KG1 (cell line): ENCODE measurements at places on chromosomes 7 and 10.

DNA sequence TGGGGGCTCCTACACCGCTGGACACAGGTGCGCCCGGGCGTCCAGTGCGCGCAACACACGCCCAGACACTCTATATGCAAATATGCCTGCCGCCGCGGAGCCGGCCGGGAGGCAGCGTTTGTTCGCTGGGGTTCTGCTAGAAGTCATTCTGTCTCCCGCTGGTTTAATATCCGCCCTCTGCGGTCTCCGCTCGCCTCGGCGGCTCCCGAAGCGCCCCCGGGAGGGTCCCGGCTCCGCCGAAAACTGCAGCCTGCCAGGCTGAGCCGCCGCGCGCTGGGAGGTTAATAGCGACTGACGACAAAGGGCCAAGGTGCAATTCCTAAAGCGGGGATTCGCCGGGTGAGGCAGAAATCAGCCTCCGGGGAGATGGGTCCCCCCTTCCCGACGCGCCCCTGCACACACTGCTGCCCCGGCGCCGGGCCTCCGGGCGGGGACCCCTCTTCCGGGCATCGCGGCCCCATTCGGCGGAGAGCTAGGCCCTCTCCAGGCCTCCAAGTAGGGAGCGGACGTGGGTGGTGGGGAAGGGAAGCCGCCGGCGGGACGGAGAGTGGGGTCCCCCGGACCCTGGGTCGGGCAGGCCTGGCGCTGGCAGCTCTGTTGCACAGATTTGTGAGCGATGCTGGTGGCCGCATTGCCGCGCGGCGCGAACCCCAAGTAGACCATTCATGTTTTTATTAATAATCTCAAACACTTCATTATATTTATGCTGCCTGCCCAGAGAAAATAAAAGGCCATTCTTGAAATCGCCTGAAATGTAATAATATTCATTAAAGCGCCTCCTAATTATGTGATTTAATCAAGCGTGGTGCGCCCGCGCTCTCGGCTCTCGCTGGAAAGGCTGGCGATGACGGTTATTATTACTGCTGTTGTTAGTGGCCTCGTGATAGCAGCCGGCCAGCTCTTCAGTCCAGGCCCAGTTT, 9.1 kb downstream of the EN2 start:
- DNase-seq: no peak

DNA sequence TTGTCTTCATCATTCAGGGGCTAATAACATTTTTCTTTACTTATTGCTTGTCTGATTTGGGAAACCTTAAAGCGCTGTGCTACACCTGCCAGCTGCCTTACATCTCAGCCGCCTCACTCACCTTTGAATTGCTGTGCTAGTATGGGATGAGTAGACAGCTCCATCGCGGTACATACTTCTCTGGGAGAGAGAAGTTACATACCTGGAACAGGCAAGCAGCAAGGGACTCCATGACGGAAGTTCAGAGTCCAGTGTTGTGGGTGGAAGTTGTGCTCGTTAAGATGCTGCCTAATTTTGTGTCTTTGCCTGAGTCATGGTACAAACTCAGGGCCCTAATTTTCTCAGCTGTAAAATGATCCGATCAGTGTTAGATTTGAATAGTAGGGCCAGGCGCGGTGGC, 1.9 kb downstream of the NUB1 start:
- no peak for DNase-seq

GRCh38 chr7:50849991-50850390, 67.3 kb upstream of the GRB10 start:
- DNase-seq: no peak

DNA sequence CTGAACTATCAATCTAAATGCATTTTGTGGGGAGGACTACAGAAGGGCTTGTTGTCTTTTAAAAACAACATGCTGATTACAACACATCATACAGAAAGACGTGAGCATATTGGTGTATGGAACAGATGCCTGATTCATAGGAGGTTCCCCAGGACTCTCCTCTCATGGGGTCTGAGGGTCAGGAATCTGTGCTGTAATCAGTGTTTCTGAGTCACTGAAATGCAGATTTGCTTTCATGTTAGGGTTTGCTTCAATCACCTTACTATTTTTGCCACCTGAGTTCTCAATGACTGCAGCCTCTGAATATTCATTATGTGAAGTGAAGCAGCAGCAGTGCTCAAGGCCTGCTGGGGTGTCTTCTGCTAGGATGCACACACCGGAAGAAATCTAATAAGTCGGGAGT, 550 bp upstream of the ANK3 start:
- DNase-seq: no peak

- no peak for DNase-seq
Measured at GRCh38 chr7:128919241-128919640, 8.7 kb upstream of the KCP start.

DNA sequence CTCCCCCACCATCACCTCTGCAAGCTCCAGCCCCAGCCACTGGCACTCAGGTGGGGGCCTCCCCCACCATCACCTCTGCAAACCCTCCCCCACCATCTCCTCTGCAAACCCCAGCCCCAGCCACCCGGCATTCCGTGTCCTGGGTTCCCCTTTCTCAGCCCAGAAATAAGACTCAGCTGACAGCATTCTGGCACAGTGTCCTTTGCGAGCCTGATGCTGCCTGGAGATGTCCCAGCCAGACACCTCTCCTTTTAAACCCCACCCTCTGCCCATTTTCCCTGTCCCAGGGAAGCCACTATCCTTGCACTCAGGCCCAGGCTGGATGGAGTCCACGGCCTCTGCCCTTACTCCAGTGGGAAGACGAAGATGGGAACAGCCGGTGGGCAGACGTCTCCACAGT, 49.8 kb downstream of the ELFN1 start:
- DNase-seq: no peak

GRCh38 chr7:115478426-115478825, 552.1 kb downstream of the TFEC start:
- no peak for DNase-seq

GRCh38 chr10:25046641-25047040, 30.2 kb downstream of the THNSL1 start:
- no peak for DNase-seq

DNA sequence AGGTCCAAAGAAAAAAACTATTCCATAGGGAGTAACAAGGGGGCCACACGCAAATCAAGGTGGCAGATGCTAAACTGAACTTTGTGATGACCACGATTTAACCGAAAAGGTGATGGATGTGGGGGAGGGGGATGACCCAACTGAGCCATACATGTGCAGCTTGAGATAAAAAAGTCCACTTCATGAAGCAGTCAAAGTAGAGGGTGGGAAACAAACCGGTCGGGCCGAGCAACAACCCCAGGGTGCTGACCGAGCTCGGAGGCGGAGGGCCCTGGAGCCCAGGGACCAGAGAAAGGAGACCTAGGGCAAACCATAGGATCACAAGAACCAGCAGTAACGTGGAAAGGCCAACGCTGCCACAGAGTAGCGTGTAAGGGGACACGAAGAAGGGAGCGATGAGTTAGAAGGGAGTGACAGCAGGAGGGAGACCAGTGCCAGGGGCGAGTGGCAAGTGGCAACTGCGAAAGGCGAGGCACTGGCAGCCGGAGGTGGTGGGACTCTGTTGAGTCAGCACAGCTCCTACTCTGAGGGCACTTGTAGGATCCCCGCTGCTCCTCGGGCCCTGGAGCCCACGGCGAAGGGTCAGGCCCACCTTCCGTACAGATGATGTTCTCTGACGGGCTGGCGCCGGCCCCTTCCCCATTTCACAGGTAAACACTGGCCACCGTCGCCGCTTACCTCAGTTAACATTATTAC, 540 bp downstream of the SNX13 start:
- DNase-seq: peak; percentile 75

GRCh38 chr7:106614751-106615150, 46.2 kb downstream of the CCDC71L start:
- DNase-seq: no peak

DNA sequence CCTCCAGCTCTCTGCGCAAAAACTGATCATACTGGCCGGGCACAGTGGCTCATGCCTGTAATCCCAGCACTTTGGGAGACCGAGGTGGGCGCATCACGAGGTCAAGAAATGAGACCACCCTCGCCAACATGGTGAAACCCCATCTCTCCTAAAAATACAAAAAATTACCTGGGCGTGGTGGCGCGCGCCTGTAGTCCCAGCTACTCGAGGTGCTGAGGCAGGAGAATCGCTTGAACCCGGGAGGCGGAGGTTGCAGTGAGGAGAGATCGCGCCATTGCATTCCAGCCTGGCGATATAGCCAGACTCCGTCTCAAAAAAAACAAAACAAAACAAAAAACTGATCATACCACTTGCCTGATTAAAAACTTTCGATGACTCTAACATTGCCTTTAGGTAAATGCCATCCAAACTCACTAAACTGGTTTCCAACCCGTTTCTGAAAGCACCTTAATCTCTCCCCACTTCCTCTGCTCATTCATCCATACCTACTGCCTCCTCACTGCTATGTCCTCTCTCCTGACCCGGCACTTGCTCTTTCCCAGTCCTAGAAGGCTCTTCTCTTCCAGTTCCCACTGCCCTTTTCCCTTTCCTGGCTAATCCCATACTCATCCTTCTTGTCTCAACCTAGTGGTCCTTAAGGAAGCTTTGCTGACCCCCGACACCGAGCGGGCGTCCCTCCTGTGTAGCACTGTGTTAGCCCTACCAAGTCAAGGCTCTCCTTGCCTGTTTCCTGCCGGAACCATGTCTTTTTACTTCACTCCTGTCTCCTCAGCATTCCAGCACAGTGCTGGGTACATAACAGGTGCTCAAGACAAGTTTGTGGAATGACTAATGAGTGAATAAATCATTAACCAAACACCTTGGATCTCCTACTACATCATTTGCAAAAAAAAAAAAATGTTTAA, 686 bp upstream of the MIOS start:
- DNase-seq: no peak

GRCh38 chr10:114718374-114718773, 60.3 kb upstream of the ABLIM1 start:
- no peak for DNase-seq

DNA sequence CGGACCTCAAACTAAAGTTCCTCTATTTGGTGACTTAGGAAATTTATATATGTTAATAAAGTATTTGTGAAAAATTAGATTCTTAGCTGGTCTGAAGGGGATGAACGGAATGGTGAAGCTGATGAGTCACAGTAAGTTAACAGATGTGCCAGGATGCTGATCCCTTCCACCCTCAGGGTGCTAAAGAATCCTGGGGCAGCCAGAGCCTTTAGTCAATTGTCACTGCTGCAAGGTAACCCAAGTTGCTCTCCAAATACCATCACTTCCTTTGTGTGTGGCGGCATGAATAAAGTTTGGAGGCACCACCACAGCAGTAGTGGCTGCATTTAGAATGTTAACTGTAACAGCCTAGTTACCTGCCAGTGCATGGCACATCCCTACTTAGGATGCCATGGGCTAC, 222.6 kb upstream of the PPP1R3A start:
- DNase-seq: no peak

- DNase-seq: no peak
Measured at GRCh38 chr10:44982114-44982460, 3.5 kb upstream of the DEPP1 start.

DNA sequence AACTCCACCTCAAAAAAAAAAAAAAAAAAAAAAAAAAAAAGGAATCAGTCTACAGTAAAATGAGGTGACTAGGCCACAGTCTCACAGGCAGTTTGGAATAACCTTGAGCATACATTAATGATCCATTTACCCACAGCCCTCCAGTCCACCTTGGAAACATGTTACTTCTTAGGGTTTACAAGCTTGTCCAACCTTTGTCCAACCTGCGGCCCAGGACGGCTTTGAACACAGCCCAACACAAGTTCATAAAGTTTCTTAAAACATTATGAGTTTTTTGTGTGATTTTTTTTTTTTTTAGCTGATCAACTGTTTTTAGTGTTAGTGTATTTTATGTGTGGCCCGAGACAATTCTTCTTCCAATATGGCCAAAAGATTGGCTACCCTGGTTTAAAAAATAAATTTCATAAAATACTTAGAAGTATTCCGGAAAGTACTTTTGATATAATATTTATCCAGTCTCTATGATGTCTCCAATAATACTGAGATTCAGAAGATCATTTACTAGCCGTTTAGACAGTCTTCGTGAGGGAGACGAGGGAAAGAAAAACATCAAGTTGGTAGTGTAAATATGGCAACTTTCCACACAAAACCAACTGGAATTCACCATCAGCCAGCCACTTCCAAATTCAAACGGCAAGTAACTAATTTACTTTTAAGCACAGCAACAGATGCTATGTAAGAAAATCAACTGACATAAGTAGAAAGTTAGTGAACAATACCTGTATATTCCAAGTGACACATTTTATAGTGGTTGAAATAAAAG, 9.9 kb downstream of the BAZ1B start:
- DNase-seq: no peak

DNA sequence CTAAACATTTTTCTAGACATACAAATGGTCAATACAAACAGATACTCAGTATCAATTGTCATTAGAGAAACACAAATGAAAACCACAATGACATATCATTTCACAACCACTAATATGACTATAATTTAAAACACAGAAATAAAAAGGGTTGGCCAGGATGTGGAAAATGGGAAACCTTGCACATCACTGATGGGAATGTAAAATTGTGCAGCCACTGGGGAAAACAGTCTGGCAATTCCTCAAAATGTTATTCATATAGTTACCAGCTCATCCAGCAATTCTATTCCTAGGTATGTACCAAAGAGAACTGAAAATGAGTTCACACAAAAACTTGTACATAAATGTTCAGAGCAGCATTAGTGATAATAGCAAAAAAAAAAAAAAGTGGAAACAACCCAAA, 106.1 kb upstream of the LRRTM3 start:
- no peak for DNase-seq

- DNase-seq: no peak
Measured at GRCh38 chr10:111148025-111148424, 71.2 kb downstream of the ADRA2A start.

GRCh38 chr10:114682532-114682931, 24.5 kb upstream of the ABLIM1 start:
- DNase-seq: no peak

GRCh38 chr7:101618207-101618839, 10.8 kb downstream of the MYL10 start:
- DNase-seq: no peak

DNA sequence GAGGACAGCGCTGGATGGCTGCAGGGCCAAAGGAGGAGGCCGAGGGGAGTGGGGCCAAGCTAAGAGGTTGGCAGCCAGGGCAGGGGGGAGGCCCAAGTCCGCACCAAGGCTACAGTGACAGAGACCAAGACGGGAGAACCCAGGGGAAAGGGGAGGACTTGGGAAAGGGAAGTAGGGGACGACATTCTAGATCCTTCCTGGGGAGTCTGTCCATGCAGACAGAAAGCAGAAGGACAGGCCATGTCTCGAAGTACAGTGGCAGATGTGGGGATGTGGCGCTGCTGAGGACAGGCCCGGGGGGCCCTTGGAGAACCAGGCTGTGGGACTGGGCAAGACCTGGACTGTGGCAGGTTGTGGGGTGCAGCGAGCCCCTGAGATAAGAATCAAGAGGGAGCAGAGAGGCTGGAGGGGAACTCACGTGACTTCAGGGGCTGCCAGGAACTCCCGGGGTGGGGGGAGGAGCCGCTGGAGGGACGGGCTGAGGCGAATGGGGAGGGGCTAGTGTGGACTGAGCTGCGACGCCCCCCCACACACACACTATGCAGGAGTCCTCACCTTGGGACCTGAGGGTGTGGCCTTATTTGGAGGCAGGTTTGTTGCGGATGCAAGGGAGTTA, 68.5 kb upstream of the TNRC18 start:
- DNase-seq: no peak
